Stimulated activated CD8-positive, alpha-beta memory T cell treated with anti-CD3 and anti-CD28 coated beads, Interleukin-4, amount 100 ng/mL, for 1 hour (primary cell): ENCODE measurements at places on chromosomes 13 and 19.

DNA sequence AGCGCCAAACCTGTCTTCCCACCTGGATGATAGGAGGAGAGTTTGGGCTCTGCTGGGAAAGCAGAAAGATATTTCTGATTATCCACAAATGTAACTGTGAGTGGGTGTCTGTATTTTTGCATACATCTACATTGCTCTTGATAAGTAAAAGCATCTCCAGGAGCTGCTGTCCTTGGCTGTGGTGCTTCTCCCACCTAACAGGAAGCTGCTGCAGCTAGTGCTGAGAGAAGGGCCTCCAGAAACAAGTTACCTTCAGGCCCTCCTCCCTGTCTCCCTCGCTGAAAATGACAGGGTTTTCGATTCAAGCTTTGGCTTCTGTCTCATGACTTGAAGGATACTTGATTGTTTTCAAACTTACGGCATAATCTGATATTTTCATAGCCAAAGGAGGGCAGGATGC, 90.1 kb downstream of the FOXO1 start:
- no peak for DNase-seq

DNA sequence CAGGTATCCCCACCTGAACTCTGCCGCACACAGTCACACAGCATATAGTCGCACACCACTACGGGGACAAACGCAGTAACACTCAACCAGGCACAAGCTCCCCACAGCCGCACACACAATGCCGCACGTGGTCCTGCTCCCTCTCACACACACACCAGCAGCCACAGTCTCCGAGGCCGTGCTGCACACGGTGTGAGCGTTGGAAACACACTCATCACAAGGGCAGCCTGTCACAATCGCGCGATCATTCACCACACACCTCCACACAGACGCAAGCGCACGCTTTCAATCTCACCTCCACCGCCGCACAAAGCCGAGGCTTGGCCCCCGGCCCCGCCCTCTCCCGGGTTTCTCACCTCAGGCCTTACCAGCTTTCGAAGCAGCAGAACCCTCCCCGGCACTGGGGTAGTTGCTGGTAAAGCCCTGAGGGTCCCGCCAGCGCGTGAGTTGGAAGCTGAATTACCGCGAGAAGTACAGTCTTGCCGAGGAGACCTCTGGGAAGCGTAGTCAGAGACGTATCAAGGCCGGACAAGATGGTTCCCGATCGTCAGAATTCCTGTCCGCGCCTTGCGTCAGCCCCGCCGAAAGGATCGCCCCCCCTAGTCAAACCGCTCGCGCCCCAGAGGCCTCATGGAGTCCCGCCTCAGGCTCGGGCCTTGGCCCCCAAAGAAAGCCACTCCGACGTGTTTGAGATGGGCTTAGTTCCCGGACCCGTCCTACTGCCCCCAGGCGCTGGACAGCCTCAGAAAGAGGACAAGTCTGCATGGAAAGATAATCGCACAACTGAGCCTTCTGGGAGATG, at the start of gene ZNF566:
Gene ZNF566 (minus strand): TSS at position 444 of the 802 bp plus-strand sequence. CDS start 13,004 bp downstream, outside the sequence.
- DNase-seq, result peak; percentile 81

DNA sequence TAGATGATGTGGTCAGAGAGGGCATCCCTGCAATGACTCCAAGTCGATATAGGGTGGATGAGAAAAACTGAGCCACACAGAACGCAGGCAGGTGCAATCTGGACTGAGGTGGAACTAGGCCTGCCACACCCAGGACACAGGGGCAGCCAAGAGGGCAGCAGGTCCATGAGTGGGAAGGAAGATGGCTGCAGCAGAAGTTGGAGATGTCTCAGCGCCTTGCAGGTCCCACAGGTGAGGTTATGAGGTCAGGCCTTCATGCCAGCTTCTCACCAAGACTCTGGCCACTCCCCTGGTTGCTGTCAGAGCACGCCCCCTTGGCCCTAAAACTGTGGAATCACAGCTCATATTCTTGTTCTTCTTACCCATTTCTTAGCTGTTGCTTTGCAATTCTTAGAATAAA, 147.7 kb upstream of the VSTM2B start:
- DNase-seq, result no peak

DNA sequence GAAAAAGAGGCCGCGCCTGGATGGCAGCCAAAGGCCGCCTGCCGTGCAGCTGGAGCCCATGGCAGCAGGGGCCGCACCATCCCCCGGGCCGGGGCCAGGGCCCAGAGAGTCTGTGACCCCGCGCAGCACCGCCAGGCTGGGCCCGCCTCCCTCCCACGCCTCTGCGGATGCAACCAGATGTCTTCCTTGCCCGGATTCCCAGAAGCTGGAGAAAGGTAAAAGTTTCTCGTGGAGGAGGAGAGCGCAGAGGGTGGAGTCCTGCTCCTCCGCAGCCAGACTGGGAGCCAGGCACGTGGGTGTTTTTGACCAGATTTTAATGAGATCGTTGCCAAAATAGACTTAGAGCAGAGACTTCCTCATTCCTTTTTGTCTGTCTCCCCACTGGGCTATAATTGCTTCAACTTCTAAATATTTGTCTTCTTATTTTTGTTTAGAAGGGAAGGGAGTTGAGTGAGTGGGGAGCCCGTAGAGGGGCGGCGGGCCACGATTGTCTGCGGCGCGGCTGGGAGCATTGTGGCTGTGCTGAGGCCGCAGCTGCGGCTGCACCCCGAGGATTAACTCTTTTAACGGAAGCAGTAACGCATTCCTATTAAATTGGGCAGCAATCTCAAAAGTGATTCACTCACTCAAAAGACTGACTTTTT, 22.8 kb upstream of the NDUFS7 start:
- no peak for DNase-seq

- DNase-seq, result no peak
Observed at GRCh38 chr13:70363991-70364390, 255.7 kb upstream of the KLHL1 start.

DNA sequence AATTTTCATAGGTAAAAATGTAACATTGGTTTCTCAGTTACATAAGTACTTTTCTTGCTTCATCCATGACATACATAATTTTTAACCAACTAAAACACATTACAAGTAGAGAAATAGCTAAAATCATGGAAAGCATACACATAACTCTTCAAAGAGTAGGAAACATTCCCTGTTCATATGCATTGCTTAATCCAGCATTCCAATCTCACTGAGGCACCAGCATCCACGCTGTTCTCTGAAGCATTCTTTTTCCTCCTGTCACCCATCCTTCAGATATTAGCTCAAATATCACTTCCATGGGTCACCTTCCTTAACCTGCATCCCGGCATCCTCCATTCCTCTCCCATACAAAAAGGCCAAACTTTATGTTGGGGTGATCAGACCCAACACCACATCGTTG, 79.1 kb downstream of the ZNF254 start:
- DNase-seq, result no peak

GRCh38 chr13:39259371-39260140, 221.3 kb downstream of the NHLRC3 start:
- DNase-seq, result no peak

DNA sequence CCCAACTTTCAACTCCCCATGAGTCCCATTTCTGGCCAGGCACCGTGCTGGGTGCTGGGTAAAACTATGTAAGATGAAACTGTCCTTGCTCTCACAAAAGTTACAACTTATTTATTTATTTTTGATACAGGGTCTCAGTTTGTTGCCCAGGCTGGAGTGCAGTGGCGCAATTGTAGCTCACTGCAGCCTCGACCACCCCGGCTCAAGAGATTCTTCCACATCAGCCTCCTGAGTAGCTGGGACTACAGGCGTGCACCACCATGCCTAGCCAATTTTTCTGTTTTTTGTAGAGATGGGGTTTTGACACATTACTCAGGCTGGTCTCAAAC, 12.9 kb upstream of the CADM4 start:
- DNase-seq, result no peak

GRCh38 chr19:45717131-45717982, 13.3 kb downstream of the FBXO46 start:
- DNase-seq, result peak; percentile 96

DNA sequence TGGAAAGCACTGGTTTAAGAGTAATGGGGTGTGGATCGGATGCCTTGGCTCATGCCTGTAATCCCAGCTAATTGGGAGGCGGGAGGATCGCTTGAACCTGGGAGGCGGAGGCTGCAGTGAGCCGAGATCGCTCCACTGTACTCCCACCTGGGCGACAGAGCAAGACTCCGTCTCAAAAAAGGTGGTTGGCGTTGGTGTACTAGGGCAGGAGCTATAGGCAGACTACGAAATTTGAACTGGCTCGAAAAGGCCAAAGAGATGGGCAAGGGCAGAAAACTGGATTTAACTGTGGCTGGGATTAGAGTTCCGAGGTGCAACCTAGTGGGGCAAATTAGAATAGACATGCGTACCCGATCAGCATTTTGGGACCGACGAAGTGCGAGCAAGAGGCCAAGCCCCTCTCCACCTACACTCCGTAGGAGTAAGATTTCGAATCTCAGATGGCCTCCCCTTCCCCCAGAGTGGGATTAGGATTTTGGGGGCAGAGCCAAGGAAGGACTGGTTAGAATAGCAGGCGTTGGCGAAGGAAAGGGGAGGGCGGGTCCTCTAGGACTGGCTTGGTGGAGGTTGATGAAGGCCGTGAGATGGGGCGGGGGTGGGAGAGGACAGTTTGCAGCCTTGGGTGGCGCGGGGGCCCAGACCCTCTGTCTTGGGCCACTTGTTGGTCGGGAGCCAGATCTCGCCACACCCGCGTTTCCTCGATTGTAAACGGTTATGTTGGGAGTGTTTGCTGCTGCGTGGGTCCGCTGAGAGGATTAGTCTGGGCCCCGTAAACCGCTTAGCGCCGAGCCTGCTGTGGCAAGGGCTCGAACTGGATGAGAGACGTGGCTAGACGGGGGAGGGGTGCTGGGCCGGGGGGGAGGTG, 2.0 kb upstream of the INAFM1 start:
- DNase-seq, result no peak

GRCh38 chr13:113863524-113864272, at the start of gene GAS6:
Gene GAS6, minus strand, starts transcription at chr13:113864076. Its CDS starts 156 bp downstream, at chr13:113863920.
- DNase-seq, result no peak

DNA sequence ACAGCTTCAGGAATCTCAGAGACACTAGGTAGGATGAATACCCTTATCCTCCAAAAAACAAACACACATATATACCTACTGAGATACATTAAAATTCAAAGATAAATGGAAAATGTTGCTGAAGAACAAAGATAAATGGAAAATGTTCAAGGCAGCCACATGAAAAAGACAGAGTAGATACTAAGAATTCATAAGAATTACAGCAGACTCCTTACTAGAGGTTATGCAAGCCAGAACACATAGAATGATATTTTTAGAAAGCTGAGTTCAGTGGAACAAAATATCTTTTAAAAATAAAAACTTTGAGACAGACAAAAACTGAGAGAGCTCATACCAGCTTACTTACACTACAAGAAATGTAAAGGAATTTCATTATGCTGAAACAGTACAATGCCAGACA, 35.6 kb downstream of the UCHL3 start:
- DNase-seq, result no peak

GRCh38 chr13:43110658-43111057, 87.3 kb downstream of the DNAJC15 start:
- no peak for DNase-seq

DNA sequence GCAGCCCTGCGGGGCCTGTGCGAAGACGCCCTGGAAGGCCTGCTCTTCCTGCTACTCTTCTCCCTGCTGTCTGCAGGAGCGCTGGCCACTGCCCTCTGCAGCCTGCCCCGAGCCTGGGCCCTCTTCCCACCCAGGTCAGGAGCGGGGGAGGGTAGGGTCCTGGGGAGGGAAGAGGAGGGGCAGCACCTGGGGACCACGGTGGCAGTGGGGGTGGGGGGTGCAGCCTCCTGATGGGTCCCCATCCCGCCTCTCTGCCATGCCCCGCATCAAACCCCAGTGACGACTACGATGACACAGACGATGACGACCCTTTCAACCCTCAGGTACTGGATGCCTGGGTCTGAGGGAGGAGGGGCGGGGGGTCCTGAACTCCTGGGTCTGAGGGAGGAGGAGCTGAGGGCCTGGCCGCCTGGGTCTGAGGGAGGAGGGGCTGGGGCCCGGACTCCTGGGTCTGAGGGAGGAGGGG, 13.4 kb upstream of the LENG8 start:
- DNase-seq, result no peak

- DNase-seq, result no peak
Observed at GRCh38 chr13:107713314-107713713, 502.0 kb downstream of the LIG4 start.

DNA sequence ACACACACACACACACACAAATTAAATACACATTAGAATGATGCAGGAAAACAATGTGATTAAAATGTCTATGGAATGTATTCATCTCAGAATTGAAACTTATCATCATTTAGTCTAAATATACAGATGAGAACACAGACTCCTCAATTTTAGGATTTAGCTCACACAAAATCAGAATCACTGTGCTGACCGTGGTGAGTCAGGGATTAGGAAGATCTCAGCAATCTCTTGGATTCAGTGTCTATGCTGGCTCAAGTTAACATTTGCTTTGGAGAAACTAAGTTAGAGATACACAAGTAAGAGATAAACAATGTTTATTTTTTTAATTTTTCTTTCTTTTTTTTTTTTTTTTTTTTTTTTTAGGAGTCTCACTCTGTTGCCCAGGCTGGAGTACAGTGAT, 323.6 kb downstream of the KLF12 start:
- no peak for DNase-seq

DNA sequence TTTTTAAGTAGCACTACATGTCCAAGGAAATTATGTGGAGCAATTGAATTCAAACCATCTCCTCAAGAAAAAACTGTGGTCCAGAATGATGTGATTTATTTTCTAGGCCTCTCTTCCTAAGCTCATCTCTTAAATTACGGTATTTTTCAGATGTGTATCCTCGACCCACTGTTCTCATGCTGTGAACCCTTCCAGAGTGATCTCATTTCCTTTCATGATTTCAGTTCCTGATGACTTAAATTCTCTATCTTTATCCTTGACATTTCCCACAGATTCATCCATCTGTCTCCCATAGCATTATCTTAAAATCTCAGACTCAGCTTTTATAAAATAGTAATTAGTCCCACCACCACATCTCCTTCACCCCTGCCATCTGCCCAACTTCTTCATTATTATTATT, 117.6 kb upstream of the SPRY2 start:
- DNase-seq, result no peak

- DNase-seq, result no peak
Observed at GRCh38 chr13:47004540-47004939, 107.7 kb upstream of the HTR2A start.

- DNase-seq, result no peak
Observed at GRCh38 chr13:67967031-67967430, 736.9 kb upstream of the PCDH9 start.

GRCh38 chr13:94646904-94647303, 45.2 kb downstream of the GPR180 start:
- DNase-seq, result no peak

DNA sequence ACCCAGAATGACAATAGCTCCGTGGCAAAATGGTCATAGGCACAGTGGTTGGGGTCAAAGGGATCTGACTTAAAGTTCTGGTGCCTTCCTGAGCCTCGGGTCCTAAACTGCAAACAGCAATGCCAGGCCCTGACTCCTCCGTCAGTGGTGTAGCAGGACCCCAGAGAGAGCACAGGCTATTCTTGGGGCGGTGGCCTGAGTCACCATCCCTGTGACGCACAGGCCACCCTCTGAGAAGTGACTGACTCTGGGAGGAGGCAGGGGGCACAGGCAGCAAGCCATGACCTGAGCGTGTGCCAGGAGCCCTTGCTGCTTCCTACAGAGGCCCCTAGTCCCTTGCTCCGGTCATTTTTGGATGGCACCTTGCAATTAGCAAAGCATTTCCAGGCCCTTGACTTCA, 18.7 kb downstream of the PLVAP start:
- DNase-seq, result no peak
